ENCODE measurements at places on chromosomes 12 and 14. TPM values are rescaled to one million over a fixed set of nuclear protein-coding genes. Genes with fewer than 3 reads are reported as not detected.

ASPG gene
- total RNA-seq = 282 TPM

SPIC gene
- 1.4 TPM for total RNA-seq

C12orf50 gene
- total RNA-seq = 0.05 TPM

ZC2HC1C gene
- total RNA-seq = 2.0 TPM

ZNF740 gene
- total RNA-seq = 25.9 TPM

SP7 gene
- total RNA-seq = not detected

NDRG2 gene
- total RNA-seq = 165 TPM

LBHD2 gene
- not detected for total RNA-seq

CDCA4 gene
- 1.4 TPM for total RNA-seq

PTGDR gene
- 0.15 TPM for total RNA-seq

CLEC1B gene
- 10.7 TPM for total RNA-seq

GPR137C gene
- 0.23 TPM for total RNA-seq

FAM186B gene
- total RNA-seq = 1.2 TPM

ASB2 gene
- total RNA-seq = 0.20 TPM

CLEC12A gene
- 0.38 TPM for total RNA-seq

SLC5A8 gene
- total RNA-seq = not detected

PTPRO gene
- 0.58 TPM for total RNA-seq

WNT5B gene
- 4.2 TPM for total RNA-seq

KRT75 gene
- not detected for total RNA-seq

EIF2S1 gene
- total RNA-seq = 35.6 TPM

DCD gene
- total RNA-seq = not detected

NXPH4 gene
- 0.13 TPM for total RNA-seq

SPRYD4 gene
- total RNA-seq = 9.4 TPM

AQP6 gene
- 0.28 TPM for total RNA-seq

GPRC5D gene
- total RNA-seq = not detected

NPFF gene
- total RNA-seq = not detected

LPCAT3 gene
- 54.3 TPM for total RNA-seq

KCNA5 gene
- 0.05 TPM for total RNA-seq

ADCK1 gene
- 5.0 TPM for total RNA-seq

TAS2R9 gene
- total RNA-seq = not detected

INHBC gene
- 51.9 TPM for total RNA-seq

NRL gene
- total RNA-seq = 3.5 TPM

IL22 gene
- not detected for total RNA-seq

COPZ1 gene
- 71.7 TPM for total RNA-seq

KRT3 gene
- total RNA-seq = not detected

GYS2 gene
- total RNA-seq = 40.9 TPM

OVCH1 gene
- total RNA-seq = not detected

Measured in left lobe of liver (tissue), 2 donors.